ENCODE measurements at places on chromosomes 1 and 21.

- no peak for DNase-seq
Measured at GRCh38 chr1:4724695-4725250, 70.4 kb downstream of the AJAP1 start.

DNA sequence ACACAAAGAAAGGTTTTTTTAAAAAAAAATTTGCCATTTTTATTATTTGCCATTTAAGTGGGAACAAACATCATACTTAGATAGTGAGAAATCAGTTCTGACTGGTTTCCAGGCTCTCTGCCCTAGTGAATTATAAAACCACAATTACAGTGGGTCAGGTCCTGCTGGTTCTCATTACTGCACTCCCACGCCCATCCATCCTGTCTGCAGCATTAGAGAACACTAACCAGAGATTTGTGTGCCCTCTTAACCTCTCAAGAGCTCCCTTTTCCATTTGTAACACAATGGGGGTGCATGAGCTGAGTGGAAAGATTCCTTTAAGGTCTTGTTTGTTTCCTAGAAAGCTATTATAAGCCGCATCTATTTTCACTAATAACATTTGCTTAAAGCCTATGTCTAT lies 489.3 kb downstream of the AMY1C start:
- no peak for DNase-seq

DNA sequence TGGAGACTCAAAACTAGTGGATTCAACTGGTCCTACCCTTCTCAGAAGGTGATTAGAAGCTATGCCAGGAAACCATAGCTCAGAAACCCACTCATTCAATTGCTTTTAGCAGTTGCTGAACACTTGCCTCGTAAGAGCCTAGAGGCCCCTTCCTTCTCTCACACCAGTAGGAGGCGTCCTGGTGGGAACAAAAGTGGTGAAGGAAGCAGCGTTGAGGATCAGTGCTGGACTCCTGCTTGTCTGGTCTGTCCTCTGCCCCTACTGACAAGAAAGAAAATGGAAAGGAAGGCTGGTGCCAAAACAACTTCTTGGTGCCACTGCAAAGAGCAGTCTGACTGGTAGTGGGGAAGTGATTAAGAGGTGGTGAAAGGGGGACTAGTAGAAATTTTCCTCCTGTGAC lies 269.7 kb downstream of the LMO4 start:
- no peak for DNase-seq

GRCh38 chr1:23470282-23471070 lies 13.5 kb downstream of the ASAP3 start:
- DNase-seq = no peak

- no peak for DNase-seq
Measured at GRCh38 chr1:204997591-204998355, 45.2 kb upstream of the CNTN2 start.

GRCh38 chr1:184160236-184160635 lies 108.7 kb downstream of the TSEN15 start:
- no peak for DNase-seq

DNA sequence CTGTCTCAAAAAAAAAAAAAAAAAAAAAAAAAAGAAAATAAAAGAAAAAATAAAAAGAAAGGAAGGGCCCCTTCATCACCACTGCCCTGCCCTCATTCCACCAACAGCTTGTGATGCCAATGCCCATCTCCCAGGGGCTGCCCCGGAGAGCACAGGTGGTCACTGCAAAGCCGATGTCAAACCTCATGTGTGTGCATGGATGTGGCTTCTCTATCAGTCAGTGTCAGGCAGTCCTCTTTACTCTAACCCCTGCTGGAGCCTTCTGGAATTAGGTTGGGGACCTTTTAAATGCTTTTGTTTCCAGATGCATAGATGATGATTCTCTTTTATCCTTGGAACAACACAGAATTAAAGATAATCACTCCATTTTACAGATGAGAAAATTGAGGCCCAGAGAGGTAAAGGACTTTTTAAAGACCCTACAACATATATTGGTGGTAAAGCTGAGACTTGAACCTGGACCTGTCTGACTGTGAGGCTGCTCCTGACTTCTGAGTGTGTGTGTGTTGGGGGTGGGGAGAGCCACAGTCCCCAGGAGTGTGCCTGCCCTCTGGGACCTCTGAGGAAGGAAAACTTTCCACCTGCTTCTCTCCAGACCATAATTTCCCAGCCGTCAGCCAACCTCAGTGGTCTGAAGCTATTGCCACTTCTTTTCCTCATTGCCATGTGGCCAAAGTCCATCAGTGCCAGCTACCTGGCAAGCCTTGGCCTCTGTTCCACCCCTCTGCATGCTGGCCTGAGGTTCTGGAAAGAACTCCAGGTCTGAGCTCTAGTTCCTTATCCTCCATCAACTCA lies 3.0 kb upstream of the TMEM54 start:
- no peak for DNase-seq
